ENCODE measurements at places on chromosomes 6 and 20.

DNA sequence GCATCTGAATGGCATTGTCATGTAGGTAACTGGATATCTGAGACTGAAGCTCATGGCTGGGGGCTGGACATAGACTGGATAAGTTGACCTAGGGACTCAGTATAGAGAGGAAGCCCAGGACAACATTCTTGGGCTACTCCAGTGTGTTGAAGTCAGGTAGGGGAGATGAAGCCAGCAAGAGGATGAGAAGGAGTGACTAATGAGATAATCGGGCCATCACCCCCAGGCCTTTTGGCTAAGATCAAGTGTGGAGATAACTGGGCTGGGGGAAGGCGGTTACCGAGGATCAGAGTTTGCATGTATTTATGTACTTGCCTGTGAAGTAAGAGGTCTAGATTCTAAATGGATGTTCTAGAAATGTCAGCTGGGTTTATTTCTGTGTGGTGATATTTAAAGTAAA is 73.4 kb downstream of the ELOVL2 start:
- peaks cover 15% of the 10 kb centered on the region for H3K27me3 ChIP-seq
- H3K36me3 ChIP-seq: peaks cover 9% of the 10 kb centered on the region
- H3K4me1 ChIP-seq: no peaks in the 10 kb centered on the region
- no peak for DNase-seq

DNA sequence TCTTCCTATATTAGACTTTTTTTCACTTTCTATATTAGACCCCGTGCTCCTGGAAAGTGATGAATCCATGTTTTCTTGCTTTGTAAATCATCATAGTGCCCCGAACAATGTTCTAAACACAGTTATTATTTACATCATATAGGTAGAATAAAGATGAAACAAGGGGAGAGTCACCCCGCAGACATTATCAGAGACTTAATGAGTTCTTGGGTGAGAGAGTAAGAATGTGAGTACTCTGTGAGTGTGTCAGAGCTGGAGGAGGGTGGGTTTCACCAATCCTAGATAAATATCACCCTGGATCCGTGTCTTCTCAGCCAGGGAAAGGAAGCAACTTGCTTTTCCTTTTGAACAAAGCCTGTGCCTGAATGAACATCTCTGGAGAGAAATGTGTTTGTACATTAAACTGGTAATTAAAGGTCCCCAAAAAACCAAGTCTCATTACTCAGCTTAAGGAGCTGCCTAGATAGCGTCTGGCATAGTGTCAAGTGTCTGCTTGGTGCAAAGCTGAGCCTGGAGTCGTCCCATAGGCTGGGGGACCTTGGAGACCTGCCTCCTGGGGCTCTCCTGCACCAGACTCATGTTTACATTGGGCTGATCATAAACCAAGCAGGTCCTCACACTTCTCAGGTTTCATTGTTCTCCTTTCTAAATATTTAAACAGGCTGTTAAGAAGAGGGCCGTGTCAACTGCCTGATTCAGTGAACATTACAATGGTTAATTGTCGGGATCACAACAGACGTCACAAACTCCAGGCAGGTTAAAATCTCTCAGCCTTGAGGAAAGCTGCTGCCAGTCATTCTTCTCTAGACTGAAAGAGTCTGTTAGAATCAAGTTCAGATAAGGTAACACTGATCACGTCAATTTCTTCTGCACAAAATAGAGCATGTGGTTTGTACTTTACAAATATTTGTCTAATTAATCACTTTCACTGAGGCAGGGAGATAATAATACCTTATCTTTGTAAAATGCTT is 179.7 kb upstream of the MYLIP start:
- H3K36me3 ChIP-seq: no peaks in the 10 kb centered on the region
- H3K27ac ChIP-seq: no peak overlapping the region
- peaks cover 49% of the 10 kb centered on the region for H3K4me1 ChIP-seq
- H3K4me3 ChIP-seq: no peak overlapping the region
- H3K27me3 ChIP-seq: no peaks in the 10 kb centered on the region

DNA sequence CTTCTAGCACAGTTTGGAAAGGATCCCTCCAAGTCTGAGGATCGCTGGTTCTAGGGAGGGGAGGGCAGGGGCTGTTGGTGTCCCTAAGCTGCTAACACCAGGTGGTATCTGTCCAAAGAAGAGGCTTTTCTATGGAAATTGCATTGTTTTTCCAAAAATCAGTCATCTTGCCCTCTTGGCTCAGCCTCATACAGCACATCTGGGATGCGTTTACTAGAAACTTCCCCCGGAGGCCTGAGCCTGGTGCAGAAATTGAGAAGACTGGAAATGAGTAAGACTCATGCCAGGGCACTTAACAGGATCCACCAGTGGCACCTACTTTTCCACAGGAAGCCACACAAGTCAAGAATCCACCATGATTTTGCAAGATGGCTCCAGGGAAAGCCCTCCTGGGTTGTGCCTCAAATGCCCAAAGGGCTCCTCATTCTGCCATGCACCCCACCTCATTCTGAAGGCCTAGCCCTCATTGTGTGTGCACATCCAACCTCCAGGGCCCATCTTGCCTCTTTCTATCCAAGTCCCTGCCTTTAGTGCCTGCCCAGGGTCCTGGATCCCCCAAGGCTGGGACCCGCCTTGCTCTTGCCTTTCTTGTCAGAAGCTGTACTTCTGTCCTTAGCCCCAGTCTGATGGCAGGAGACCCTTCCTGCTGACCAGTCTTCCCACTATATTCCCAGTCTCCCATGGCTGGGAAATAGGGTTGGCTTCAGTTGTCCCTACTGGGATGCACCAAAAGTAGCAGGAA is 97.6 kb downstream of the MRPL14 start:
- H3K27me3 ChIP-seq: no peaks in the 10 kb centered on the region
- no peak overlapping the region for H3K4me3 ChIP-seq
- no peak for DNase-seq
- no peak overlapping the region for H3K27ac ChIP-seq

- H3K4me1 ChIP-seq: peaks cover 33% of the 10 kb centered on the region
- no peak for DNase-seq
- H3K27ac ChIP-seq: no peak overlapping the region
- H3K27me3 ChIP-seq: no peaks in the 10 kb centered on the region
Measured at GRCh38 chr6:100346203-100346602, 118.5 kb downstream of the SIM1 start.

GRCh38 chr6:169782966-169783365 is 31.5 kb downstream of the ERMARD start:
- H3K4me3 ChIP-seq: no peak overlapping the region
- H3K36me3 ChIP-seq: peaks cover 21% of the 10 kb centered on the region
- no peaks in the 10 kb centered on the region for H3K4me1 ChIP-seq
- no peak overlapping the region for H3K27ac ChIP-seq

DNA sequence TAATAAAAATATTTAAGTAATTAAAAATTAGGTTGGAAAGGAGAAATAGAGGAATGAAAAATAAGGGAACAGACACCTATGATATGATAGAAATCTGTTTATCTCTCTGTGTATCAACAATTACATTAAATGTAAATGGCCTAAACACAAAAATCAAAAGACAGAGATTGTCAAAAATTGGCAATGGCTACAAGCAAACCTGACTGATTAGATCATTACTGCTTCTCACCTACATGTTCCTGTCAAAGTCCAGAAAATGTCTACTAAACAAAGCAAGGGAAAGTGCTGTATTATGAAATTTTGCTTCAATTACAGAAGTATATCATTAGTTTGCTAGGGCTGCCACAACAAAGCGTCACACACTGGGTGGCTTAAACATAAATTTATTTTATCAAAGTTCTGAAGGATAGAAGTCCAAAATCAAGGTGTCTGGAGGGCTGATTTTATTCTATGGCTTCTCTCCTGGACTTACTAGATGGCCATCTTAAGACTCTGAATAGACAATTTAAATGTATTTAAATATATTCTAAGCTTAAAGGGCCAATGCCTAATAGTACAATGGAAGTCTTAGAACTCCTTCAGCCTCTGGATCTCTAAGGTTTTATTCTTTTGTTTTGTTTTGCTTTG is 6.3 kb downstream of the ME1 start:
- peaks cover 19% of the 10 kb centered on the region for H3K36me3 ChIP-seq
- no peak overlapping the region for H3K27ac ChIP-seq
- DNase-seq: no peak
- H3K4me1 ChIP-seq: peaks cover 3% of the 10 kb centered on the region
- no peak overlapping the region for H3K4me3 ChIP-seq

DNA sequence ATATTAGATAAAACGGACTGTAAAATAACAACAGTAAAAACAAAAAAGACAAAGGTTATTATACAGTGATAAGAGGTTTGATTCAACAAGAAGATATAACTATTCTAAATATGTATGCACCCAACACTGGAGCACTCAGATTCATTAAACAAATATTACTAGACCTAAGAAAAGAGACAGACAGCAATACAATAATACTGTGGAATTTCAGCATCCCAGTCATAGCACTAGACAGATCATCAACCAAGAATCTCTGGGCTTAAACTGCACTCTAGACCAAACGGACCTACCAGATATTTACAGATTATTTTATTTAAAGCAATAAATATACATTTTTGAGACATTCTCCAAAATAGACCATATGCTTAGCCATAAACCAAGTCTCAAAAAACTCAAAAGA is 263.8 kb downstream of the C6orf118 start:
- no peak overlapping the region for H3K27ac ChIP-seq
- peaks cover 34% of the 10 kb centered on the region for H3K36me3 ChIP-seq
- H3K27me3 ChIP-seq: peaks cover 16% of the 10 kb centered on the region
- H3K4me1 ChIP-seq: peaks cover 3% of the 10 kb centered on the region
- H3K4me3 ChIP-seq: no peak overlapping the region
- no peak for DNase-seq

DNA sequence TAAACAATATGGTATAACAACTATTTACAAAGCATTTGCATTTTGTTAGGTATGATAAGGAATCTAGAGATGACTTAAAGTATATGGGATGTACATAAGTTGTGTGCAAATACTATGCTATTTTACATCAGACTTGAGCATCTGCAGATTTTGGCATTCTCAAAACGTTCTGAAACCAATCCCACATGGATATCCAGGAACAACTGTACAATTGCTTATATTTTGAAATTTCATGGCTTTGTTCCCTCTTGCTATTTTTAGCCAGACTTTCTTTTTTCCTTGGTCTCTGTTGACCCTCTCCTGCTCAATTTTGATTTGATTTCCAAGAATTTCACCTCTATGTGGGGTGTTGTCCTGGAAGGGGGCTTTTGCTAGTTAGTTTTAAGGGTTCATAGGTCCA is 32.9 kb upstream of the UST start:
- no peak overlapping the region for H3K27ac ChIP-seq
- no peaks in the 10 kb centered on the region for H3K27me3 ChIP-seq

Measured in WTC11 (cell line).